ENCODE measurements at places on chromosomes 1 and 21.

DNA sequence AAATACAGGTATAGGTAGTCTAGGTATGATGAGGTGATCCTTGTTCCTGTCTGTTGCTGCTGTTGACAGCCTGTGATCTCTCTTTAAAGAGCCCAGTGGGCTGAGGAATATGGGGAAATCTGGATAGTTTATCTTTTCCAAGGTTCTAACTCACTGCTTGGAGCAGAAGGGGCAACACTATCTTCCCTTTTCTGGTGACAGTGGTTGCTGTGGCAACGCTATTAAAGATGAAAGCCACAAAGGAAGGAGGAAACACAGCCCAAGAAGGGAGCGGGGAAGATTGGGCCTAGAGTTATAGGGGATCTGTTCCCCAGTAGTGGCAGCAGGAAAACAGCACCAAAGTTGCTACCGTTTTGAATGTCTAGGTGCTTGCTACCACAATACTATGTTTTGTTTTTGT is 8.8 kb downstream of the PCP4L1 start:
- DNase-seq, result no peak

DNA sequence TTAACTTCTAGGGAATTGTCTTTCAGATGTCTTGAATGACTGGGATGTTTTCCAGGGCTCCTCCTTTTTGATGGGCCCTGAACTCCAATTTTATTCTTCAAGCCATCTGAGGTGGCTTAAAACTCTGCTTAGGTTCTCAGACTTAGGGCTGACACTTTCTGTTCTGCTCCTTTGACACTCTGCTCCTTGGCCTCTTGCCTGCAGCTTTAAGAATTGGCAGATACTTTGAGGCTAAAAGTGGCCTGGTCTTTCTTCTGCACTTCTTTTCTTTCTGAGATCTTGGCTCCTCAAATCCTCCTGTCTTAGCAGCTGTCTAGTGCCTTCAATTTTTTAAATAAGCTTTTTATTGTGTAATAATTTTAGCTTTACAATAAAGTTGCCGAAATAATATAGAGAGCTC is 294.6 kb downstream of the RPS6KC1 start:
- no peak for DNase-seq

- no peak for DNase-seq
Observed at GRCh38 chr1:232968965-232969364, 18.6 kb downstream of the NTPCR start.

GRCh38 chr1:64569411-64569810 is 99.5 kb downstream of the CACHD1 start:
- DNase-seq, result no peak

- no peak for DNase-seq
Observed at GRCh38 chr1:18639368-18640055, 8.9 kb downstream of the PAX7 start.

DNA sequence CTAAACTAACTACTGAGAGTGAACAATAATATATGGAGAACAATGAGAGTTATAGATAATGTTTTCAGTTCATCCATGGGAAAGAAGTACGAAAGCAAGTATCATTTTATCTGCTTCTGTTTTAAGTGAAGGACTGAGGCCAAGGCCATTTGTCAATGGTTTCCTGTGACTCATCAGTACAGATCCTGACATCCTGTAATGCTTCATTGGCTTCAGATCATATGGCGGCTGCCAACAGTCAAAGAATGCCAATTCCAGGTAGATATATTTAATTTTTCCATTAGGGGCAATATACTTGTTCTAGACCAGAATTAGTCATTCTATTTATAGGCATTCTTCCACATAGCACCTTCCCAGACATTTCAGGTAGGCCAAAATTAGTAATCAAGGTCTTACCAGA is 97.3 kb downstream of the USH2A start:
- no peak for DNase-seq

DNA sequence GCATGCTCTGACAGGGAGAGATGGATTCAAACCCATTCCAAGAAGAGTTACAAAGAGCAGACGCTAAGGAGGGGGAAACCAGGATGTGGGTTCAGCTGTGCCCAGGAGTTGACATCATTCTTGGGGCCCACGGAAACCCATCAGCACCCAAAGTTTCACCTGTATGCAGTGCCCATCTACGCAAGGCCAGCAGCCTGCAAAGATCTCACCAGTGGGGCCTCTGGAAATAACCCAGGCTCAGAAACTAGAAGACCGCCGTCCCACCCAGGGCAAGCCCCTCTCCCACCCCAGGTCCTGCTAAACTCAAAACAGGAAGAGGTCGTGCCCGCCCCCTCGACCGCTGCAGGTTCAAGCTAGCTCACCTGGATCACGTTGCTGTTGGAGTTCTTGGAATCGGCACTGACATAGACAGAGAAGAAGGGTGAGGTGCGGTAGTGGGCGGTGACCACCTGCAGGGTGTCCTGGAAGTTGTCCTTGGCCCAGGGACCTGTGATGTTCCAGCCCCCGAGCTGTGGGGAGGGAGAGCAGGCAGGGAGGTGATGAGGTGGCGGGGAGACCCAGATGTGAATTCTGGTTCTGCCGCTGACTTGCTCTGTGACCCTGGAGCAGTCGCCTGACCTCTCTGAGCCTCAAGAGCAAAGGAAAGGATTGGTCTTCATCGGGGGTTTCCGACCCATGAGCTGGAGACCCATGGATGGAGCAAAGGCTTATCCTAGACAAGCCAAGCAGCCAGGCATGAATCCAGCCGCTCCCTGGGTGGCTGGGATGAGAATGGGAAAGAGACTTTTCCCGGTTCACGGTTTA is 31.7 kb downstream of the ECE1 start:
- no peak for DNase-seq

DNA sequence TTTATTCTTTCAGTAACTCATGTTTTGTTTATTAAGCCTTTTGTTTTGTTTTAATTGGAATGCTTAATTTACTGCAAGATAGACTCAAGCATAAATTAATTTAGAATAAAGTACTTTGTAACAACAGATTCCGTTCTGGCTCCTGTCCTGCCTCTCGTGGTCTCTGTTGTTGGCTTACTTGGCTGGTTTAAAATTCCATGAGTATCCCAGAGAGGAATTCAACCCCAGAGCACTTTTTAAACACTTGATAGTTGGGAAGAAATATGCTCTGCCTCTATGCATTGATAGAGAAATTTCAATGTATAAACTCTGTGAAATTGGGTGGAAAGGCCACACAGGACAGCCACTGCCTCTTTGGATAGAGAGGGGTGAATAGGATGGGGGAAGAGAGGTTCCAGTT is 89.7 kb downstream of the ATP5PO start:
- no peak for DNase-seq

DNA sequence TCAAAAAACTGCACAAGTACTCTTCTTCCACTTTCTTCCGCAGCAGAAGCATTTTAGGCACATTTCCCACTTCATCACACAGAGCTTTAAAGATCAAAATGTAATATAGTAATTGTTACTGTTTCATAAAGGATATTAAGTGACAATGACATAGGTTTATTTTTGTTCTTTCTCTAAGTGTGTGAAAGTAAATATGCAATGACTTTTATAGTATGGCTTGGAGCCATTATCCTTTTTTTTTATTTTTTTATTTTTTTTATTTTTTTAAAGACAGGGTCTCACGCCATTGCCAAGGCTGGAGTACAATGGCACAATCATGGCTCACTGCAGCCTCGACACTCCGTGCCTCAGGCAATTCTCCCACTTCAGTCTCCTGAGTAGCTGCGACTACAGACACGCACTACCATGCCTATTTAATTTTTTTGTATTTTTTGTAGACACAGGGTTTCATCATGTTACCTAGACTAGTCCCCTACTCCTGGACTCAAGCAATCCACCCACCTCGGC is 7.0 kb downstream of the TRIM33 start:
- no peak for DNase-seq

- no peak for DNase-seq
Observed at GRCh38 chr1:208225954-208226937, 17.9 kb downstream of the PLXNA2 start.

DNA sequence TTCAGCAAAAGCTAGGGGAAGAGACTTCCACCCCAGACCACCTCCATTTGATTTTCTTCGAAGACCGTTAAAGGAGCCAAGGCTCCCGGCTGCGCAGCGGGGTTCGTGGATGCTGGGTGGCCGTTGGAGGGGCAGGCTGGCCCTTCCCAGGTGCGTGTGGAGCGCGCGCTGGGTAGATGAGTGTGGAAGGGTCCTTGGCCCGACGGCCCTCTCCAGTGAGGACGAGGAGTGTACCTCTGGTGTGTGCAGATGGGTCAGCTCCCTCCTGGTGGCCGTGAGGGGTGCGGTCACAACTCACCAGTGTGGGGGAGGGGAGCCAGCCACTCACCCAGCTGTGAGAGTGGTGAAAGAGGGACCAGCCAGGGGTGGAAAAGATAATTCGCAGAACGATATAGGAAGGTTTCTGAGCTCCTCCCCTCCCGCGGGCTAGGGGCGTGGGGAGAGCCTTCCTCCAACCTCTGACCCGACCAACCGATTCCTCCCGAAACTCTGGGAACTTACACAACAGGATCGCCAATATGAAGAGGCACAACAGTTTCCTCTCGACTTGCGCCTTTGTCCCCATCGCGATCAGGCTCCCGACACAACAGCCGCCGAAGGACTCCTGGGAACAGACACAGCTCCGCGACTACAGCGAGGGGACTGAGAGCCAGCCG is at the start of gene F11R:
F11R (minus strand) TSS at position 644 of the 656 bp plus-strand sequence; CDS start at position 565, 79 bp downstream.
- DNase-seq, result no peak

GRCh38 chr1:61181067-61182038 is 99.0 kb downstream of the NFIA start:
- DNase-seq, result no peak

DNA sequence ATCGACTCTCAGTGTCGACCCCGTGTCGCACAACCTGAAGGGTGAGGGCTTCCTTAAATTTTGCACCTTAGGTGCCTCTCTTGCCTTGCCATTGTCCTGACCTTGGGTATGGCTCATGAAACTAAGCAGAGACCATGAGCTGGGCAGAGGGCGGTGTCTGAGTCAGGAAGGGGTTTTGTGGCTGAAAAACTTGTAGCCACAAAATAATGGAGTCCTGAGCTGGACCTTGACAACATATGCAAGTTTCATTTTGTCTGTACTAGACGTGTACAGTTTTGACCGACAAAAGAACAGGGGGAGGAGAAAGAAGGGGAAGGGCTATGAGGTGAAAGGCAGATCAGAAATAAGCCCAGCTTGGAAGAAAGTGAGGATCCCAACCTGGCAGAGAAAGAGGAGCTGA is 8.3 kb upstream of the RUNX1 start:
- no peak for DNase-seq

DNA sequence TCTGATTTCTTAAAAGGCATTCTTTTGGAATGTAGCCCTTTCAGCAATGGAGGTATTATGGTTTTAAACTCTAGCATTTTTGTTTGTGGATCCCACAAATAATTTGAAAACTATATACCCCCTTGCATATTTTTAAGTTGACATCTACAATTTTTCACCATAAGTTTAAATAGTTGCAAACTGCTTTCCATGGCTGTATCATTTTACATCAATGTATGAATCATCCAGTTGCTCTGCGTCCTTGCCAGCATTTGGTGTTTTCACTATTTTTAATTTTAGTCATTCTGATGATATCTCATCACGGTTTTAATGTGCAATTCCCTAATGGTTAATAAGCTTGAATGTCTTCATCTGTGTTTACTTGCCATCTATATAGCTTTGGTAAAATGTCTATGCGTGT is 20.7 kb downstream of the DIPK1A start:
- DNase-seq, result no peak

DNA sequence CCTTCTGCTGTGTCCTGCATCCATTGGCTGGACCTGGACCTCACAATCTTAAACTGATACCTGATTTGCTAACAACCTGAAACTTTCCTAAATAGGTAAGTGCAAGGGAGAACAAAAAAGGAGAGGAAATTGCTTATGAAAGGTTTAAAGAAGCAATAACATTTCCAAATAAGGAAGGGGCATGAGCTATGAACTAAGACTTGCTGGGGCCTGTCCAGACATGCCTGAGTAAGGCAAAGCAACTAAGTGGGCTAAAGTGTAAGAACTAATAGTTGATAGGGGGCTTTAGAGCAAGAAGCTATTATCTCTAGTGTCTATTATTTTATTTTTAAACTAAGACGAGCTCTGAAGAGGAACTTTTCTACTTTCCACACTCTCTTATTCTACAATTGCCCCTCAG is 11.6 kb downstream of the JMJD4 start:
- DNase-seq, result no peak

DNA sequence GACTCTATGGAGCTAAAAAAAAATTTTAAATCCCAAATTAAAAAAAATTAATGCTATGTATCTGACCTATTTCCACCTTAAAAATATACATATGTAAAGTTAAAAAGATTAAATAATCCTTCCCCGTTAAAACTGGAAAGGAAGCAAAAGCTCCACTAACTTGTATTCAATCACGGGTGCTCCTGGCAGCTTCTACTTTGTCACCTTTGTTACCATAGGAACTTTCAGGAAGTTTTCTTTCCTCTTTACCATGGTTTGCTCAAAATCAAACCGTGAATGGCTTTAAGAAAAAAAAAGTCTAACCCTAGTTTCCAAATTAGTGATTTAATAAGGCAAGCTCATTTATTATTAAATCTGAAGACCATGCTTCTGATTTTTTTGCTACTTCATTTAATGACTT is 3.5 kb downstream of the GPATCH2 start:
- DNase-seq, result no peak

GRCh38 chr21:33561373-33561772 is 18.5 kb downstream of the SON start:
- no peak for DNase-seq

- DNase-seq, result no peak
Observed at GRCh38 chr1:21277180-21277579, 13.1 kb downstream of the ECE1 start.

DNA sequence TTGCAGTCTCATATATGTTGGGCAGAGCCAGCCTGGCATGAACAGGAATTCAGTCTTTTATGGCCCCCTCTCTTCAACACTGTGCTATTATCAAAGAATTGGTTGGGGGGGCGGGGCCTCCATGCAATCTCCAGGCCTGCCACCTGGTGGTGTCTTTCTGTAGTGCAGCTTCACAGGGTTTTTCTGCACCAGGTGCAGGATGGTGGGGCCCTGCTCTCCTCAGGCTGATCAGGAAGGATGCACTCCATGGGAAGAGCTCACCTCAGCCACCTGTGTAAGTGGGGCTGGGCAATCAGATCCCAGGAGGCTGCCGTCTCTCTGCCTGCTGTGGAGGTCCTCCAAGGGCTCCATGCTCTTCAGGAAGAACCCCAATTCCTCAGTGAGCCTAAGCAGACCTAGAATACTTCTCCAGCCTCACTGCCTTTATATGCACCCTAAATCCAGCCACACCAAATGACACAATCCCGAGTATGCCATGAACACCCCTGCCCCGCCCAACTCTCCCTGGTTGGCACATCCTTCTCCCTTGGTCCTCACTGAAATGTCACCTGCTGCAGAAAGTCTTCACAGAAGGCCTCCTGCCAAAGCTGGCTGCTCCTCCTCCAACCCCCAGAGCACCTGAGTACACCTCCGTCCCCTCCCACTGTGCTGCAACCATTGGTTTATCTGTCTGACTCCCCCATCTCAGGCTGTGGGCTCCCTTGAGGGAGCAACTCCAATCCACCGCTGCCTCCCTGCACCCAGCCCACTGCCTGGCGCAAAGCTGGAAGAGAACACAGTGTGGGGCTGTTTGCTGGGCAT is 16.5 kb downstream of the STK40 start:
- DNase-seq, result peak; percentile 73

GRCh38 chr1:244187310-244187709 is 136.2 kb downstream of the ZBTB18 start:
- DNase-seq, result no peak

GRCh38 chr1:20552728-20553445 is 514 bp downstream of the FAM43B start:
- DNase-seq, result no peak
